Right ventricle myocardium inferior (tissue), 1 donor: ENCODE measurements at places on chromosomes 12 and 14.

GRCh38 chr14:31880935-31881334 lies 196.2 kb upstream of the ARHGAP5 start:
- no peak for DNase-seq

DNA sequence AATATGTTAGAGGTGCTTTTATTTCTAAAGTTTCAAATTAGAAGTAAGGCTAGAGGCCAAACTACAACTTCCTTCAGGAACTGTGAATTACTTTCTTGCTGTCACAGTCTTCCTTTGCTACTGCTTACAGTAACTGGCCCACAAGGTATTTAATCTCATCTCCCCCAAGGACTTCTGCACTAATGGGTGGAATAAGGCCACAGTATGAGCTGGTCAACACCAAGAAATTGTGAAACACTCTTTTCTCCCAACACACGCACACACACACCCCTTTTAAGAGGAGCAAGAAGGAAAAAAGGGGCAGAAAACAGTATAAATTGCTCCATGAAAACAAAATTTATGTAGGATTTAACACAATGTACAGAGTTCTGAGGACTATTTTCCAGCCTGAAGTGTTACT lies 45.6 kb downstream of the SCAF11 start:
- no peak for DNase-seq

DNA sequence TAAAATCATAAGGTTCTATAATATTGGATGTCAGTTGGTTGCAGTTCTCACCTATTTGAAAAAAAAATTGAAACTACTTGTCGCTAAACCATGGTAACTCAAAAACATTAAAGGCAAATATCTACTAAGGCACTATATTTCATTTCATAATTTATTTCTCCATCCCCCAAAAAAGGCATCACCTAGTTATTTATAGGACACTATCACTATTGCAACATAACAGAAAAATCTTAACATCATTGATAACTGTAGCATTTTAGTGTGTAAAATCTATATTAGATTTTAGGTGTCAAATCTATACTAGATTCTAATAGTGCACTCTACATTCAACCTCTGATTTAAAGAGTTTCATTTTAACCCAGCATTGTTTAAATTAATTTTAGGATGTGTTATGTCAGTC lies 1.7 kb downstream of the SPTSSA start:
- DNase-seq = no peak

- DNase-seq = peak; percentile 81
These were observed 500 bp downstream of the GPR137C start for GRCh38 chr14:52553002-52553670.

DNA sequence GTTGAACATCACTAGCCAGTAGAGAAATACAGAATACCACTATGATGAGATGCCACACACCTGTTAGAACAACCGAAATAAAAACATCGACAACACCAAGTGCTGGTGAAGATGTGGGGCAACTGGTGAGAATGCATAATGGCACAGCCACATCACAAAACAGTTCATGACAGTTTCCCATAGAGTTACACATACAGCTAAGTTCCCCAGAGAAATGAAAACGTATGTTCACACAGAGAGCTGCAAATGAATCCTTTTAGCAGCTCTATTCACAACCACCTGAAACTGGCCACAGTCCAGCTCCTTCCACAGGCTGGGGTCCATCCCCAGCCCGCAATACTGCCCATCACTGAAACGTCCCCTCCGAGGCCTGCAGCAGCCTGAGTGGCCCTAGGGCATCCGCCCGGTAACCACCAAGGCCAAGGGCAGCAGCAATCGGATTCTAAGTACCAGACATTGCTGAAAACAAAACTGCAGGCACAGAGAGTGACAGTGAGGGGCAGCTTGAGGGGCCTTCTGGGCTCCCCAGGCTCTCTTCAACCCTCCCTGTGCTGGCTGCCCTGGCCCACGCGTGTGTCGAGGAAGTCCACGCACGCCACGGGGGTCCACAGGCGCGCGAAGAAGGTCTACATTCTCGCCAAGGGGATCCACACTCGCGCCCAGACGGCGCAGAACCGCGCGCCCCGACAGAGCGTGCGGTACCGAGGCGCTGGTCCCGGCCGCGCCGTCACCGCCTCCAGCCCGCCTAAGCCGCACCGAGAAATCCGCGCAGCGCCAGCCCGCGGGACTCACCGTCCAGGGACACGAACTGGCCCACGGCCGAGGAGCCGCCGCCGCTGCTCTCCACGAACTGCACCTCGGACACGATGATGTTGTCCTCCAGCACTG lies 903 bp downstream of the BRF1 start:
- peak; percentile 79 for DNase-seq

GRCh38 chr12:49877066-49877465 lies 26.6 kb downstream of the FAIM2 start:
- DNase-seq = no peak

GRCh38 chr14:82366803-82367202 lies 833.1 kb upstream of the SEL1L start:
- DNase-seq = no peak

GRCh38 chr12:28882444-28882843 lies 266.6 kb upstream of the FAR2 start:
- no peak for DNase-seq

- DNase-seq = no peak
These were observed 168.4 kb upstream of the EGLN3 start for GRCh38 chr14:34119107-34119858.

DNA sequence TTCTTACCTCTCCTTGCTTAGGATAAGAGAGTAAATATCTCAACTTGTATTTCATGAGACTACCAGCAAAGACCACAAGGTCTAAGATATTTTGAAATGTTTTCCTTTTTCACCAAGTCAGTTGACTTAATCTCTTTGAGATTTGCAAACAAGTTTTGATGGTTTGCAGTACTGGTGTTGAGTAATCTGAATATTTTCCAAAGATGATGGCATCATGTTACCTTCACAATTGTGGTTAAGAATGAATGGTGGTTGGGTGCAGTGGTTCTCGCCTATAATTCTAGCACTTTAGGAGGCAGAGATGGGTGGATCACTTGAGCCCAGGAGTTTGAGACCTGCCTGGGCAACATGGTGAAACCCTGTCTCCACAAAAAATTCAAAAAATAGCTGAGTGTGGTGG lies 225.7 kb downstream of the TMTC2 start:
- DNase-seq = no peak

- peak; percentile 62 for DNase-seq
These were observed 170.1 kb upstream of the PWP1 start for GRCh38 chr12:107515446-107515958.

DNA sequence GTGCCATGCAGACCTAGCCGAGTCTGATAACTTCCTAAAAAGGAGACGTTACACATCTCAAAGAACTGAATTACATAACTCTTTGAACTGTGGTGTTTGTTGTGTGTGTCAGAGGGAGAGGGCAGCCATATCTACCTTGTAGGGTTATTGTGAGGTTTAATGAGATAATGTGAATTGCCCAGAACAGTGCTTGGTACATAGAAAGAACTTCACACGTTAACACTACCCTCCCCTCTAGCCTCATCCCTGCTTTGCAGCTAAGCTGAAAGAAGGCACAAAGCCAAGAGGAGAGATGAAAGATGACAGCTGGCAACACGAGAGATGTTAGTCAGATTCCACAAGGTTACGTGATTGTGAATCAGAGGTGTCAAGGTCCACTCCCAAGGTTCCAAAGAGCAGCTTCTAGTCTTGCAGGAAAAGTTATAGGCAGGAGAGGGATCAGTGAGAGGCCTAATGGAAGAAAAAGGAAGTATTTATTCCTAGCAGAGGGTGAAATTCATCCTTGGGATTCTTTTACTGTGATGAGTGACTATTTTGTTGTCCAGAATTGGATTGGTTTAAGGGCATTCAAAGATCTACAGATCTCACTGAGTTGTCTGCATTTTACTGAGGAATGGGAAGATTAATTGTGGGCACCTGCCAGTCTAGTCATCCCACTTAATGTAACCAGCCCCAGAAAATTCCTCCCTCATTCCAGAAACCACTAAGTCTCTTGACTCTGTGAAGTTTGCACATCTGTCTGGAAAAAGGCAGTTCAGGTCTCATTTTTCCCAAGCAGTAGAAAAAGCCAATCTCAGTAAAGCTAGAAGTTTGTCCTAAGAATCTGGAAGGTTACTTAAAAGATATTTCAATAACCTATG lies 25.9 kb upstream of the WNK1 start:
- no peak for DNase-seq

GRCh38 chr12:234891-235415 lies 21.0 kb upstream of the SLC6A12 start:
- no peak for DNase-seq

GRCh38 chr14:95111507-95112164 lies 45.7 kb downstream of the DICER1 start:
- no peak for DNase-seq

DNA sequence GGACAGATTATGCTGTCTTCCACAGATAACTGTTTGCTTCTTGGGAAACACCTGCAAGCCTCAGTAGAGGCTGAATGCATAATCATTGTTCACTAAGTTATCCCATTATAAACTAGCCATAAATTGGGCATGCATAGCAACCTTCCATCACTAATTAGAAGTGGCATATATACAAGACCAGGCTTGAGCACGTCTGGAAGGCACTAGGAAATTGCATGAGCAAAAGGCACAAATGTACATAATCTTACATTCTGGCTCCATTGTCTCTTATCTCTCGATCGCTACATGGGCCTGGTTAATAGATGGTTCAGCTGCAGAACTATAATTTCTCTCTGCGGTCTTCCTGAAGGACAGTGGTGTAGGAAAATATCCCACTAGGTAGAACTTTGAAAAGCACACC lies 679.2 kb downstream of the RPL10L start:
- no peak for DNase-seq

- DNase-seq = no peak
These were observed 418.3 kb downstream of the MED13L start for GRCh38 chr12:115859231-115859630.

- DNase-seq = no peak
These were observed 12.2 kb upstream of the OR5AU1 start for GRCh38 chr14:21168055-21168454.

DNA sequence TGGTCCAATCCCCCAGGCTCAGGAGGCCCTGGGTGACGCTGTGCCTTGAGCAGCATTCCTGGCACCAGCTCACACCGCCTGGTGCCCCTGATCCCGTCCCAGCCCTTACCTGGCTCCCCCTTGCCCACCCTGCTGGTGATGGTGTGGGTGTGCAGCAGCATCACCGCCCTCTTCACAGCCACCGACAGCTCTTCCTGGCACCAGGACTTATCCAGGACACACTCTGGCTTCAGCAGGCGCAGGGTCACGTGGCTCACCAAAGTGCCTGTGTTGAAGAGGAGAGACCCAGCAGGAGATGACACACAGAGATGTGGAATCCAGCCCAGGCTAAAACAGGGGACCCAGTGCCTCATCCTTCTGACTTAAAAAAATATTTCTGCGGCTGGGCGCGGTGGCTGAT lies 36.2 kb downstream of the GCN1 start:
- DNase-seq = no peak

DNA sequence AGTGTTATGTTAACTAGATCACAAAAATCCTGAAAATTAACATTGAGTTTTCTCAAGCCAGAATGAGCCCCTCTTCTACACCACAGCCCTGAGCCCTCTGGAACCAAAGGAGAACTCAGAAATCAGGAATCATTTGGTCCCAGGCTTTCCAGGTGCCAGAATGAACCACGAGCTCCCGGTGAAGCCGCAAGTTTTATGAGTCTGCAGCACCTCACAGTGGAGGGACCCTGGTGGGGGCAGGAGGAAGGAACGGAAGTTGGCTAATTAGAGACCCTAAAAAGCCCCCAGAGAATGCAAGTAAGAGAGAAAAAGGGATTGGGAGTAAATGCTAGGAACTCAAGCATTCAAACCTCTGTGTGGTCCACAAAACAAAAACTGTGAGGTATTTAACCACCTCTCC lies 52.9 kb upstream of the BCL2L14 start:
- DNase-seq = no peak

- no peak for DNase-seq
These were observed 36.4 kb upstream of the PRIMA1 start for GRCh38 chr14:93824518-93825234.

DNA sequence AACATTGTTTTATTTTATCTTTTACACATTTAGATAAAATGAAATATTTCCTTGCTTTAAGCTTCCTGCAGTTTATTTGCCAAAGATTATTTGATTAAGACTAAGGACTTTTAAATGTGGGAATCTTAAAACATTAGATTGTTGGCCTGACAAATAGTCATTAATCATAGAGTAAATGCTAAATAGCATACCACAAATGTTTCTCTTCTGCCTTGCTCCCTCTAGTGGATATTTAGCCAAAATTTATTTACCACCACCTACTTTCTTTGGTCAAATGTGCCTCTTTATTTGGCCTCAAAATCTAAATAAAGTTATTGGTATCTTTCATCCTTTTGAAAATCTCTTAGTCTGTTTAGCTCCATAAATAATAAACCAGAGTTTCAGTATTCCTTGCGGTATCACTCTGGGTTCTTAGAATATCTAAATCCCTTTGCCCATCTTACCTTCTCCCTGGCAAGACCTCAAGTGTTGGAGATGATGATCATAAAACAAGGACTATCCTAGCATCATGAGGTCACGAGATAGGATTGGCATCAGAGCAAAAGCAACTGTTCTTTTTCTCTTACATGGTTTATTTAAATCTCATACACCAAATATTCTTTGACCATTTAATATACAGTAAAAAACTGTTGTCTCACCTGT lies 150.6 kb upstream of the AEBP2 start:
- no peak for DNase-seq

- DNase-seq = no peak
These were observed 59.7 kb downstream of the APOBEC1 start for GRCh38 chr12:7605900-7606465.

GRCh38 chr14:92945959-92946846 lies 23.3 kb downstream of the CHGA start:
- peak; percentile 75 for DNase-seq

DNA sequence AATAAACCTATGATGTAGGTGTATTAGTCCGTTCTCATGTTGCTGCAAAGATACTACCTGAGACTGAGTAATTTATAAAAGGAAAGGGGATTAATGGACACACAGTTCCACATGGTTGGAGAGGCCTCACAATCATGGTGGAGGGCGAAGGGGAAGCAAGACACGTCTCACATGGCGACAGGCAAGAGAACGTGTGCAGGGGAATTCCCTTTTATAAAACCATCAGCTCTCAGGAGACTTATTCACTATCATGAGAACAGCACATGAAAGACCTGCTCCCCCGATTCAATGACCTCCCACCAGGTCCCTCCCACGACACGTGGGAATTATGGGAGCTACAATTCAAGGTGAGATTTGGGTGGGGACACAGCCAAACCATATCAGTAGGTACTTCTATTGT lies 58.7 kb upstream of the DICER1 start:
- DNase-seq = no peak

DNA sequence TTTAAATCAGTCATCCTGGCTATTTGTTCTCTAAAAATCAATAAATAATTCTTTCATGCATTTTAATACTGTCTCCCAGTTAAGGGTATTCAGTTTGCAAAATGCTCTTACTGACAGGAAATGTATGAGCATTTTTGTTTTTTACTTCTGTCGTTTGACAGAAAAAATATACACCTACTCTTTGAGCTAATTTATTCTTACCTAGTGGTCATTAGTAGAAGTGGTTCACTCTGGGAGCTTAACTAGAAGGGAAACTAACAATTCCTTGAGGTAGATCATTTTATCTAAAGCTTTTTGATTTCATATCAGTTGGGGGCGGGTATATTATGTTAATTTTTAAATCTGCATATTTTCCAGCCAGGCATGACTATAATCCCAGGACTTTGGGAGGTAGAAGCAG lies 33.8 kb upstream of the PAPLN start:
- DNase-seq = no peak

- DNase-seq = no peak
These were observed 96.2 kb downstream of the MON2 start for GRCh38 chr12:62562846-62563245.

- no peak for DNase-seq
These were observed 119.8 kb downstream of the EPS8 start for GRCh38 chr12:15669256-15669948.
